ENCODE measurements at places on chromosomes 13 and 19.

DNA sequence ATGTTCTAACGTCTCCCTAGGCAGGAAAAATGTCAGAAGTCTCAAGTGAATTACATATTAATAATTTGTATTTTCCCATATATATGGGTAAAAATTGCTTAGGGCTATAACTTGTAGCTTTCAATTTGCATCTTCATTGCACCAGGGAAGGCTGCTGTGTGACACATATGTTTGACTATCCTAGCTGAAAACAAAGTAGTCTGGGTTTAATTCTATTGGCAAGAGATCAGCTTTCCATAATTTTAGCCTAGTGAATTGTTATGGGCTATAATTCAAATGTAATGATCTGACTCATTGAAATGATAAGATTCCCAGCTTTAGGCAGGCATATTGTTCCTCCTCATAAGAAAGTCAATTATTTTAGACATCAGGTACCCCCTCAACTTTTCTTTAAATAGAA, 553.1 kb downstream of the DCT start:
- no peak for DNase-seq

GRCh38 chr19:45981350-45981749, 7.7 kb upstream of the NOVA2 start:
- no peak for DNase-seq

GRCh38 chr19:2624537-2625091, 77.9 kb downstream of the GNG7 start:
- no peak for DNase-seq

DNA sequence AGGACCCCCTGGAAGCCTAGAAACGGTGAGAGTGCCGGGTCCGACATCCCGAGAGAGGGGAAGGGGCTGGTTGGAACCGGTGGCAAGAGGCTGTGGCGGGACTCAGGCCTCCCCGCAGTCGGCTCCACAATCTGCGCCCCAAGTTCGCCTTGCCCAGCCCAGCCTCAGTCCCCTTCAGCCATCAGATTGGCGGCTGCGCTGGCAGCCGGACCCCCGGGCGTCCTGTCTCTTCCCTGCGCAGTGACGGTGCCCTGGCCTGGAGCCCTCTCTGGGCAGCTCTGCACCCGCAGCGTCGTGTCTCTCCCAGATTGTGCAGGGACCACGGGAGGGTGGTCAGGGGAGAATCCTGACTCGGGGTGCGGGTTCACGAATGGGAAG, 315 bp downstream of the ZNF492 start:
- no peak for DNase-seq

- no peak for DNase-seq
Observed at GRCh38 chr13:55516610-55517009, 1624.1 kb upstream of the PRR20A start.

GRCh38 chr13:38346764-38347163, 2.9 kb upstream of the UFM1 start:
- DNase-seq, result no peak

DNA sequence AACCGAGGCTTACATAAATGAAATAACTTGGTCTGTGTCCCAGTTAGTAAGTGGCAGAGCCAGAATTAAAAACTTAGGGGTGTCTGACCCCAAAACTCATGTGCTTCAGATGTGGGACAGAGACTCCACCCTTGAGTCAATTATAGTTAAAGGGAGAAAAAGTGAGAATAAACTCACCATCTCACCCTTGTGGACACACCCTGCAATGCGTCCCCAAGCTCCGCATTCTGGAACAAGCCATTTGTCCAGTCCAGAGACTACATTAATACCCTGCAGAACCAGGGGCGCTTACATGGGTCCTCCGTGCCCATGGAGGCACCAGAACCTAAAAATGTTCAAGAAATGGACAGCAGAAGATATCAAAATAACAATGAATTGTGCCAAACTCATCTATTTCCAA, 207.0 kb upstream of the ZNF507 start:
- DNase-seq, result no peak

GRCh38 chr13:63855457-63856118, 2439.9 kb upstream of the PCDH20 start:
- no peak for DNase-seq

GRCh38 chr13:48494874-48495273, 38.0 kb downstream of the RCBTB2 start:
- DNase-seq, result no peak

- DNase-seq, result no peak
Observed at GRCh38 chr13:71632721-71633120, 234.3 kb downstream of the DACH1 start.

DNA sequence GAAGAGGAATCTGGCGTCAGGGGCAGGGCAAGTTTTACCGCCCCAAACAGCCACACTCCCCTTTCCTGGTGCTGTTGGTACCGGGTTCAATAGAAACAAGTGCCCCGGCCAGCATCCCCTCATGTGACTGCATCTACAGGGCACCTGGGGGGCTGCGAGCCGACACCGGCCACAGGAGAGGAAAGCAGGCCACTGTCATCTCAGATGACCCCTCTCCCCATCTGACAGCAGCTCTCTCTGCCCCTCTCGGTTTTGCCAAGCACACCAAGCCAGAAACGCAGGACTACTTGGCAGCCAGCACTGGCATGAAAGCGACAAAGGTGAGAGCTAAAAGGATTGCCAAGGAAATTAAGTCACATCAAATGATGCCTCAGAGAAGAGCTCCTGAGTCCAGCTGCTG, 37.1 kb downstream of the MLLT1 start:
- DNase-seq, result no peak

DNA sequence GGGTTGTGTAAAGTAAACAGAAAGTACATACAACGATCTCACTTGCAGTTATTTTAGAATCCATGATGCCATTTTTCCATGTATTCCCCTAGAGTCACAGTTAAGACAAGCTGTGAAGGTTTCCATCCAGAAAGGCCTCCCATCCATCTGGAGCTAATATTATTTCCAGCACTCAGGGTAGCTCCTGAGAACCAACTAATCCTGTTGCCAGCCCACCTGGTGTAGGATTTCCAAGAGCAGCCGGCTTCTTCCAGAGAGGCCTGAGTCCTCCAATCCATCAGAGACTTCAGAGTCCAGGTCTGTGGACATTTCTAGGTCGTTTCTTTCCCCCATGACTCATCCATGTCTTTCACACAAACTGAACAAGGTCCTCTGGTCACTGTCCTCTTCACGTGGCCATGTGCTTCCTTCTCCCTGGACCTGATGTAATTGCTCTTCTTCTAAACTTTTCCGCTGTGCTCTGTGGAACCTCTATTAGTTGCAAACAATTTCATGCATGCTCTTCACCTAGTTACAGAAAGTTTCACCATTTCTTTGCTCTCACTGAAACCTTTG, 270.3 kb upstream of the TMTC4 start:
- no peak for DNase-seq

DNA sequence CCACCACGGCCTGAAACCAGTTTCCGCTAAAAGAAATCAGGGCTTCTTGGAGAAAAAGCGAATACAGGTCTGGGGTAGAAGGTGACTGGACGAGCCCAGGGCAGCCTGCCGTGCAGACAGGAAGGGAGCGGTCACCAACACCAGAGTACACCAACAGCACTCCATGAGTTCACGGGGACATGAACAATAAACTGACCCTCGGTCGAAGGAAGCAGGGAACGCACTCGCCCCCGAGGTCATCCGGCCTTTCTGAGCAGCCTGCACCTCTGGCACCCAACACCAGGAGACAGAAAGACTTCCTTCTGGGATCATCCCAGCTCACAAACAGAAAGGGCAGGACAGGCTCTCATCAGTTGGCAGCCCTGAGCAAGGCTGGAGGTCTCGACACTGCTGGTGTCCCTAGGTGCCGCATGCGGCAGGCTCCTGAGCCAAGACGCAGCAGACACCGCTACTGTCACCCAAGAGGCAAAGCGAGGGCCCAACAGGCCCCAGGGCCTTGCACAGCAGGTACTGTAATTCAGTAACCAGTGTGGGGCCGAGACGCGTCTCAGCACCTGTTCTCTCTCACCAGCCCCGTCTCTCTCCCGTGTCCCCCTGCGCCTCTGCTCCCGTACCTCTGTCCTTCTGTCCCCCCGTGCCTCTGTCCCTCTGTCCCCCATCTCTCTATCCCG, 18.0 kb downstream of the DCUN1D2 start:
- DNase-seq, result no peak

- DNase-seq, result no peak
Observed at GRCh38 chr13:35347679-35348205, 128.7 kb downstream of the MAB21L1 start.

- no peak for DNase-seq
Observed at GRCh38 chr13:99119656-99120055, 81.0 kb upstream of the UBAC2 start.

GRCh38 chr13:47166336-47166735, 269.5 kb upstream of the HTR2A start:
- no peak for DNase-seq

DNA sequence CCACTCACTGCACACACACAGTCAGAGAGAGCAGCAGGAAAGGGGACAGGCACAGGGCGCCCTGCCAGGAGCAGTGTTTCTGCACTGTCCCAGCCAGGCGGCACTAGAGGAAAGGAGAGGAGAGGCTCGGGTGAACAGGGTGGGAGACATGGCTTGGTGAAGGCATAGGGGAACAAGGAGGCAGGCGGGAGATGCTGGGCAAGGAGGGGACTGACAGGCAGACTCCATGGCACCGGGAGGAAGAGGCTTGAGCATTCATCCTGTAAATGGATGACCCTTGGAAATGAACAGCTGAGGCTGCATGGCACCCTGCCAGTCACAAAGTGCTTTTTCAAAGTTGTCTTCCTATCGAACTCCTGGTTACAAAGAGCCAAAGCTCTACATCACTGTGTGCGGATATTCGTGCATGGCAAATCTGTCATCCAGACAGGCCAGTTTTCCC, 22.4 kb downstream of the MED26 start:
- DNase-seq, result no peak

- no peak for DNase-seq
Observed at GRCh38 chr19:16365300-16365996, 40.8 kb downstream of the KLF2 start.

DNA sequence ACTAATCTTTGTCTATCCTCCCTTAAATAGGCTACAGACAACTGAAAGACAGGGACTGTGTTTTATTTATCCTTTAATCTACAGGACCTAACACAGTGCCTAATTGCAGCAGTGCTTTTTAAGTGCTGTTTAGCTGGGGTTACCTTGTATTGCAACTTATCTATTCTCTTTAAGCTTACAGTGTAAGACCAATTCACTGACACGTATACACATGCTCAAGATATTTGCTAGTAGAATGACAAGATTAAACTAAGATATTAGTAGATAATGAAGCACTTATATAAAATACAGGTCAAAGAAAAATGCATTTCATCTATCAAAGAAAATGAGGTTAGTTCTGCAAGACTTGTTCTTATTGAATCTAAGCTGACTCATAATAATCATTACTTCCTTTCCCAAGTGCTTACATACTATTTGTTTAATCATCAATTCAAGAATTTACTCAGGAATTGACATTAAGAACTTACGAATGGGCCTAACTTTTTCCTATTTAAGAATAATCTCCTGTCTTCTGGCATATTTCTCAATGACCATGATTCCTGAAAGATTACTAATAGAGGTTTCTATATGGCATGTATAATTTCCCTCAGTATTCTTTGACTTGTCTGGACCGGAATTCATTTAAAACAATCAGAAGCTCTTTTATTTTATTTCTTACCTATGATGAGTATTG, 75.8 kb upstream of the MAB21L1 start:
- no peak for DNase-seq

DNA sequence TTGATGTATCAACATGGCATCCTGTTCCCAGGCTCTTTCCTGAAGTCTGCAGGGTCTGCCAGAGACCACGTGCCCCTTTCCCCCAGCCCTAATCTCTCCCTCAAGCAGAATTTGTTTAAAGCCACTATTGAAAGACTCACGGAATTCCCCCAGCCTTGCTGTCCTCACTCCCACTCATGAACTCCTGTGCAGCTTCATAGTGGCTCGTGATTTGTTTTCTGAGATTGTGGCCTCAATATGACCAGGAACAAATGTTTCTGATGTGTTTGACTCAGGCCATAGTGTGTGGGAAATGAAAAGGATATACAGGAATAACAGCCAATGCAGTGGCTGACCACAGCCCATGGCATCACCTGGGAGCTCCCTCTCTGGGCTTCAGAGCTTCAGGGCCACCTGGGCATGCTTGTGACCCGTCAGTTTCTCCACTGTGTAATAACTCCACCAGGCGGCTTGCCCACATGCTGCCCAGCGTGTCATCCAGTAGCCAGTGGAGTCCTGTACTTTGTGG, 8.1 kb upstream of the SERPINE3 start:
- no peak for DNase-seq

DNA sequence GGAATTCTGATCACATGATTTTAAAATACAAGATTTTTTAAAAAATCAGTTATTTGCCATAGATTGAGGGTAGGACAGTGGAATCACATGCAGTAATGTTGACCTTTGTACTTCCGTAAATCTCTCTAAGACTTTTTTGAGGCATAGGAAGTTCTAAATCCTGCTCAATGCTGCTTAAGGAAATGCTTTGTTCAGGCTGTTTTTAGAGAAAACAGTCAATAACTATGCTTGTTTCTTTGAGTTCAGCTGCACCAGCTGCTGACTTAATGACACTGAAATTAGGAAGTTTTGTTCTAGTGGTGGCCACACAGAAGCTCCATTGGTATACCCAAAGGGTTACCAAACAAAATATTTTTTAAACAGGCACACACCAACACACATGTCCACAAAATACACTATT, 60.9 kb downstream of the KLF12 start:
- no peak for DNase-seq

DNA sequence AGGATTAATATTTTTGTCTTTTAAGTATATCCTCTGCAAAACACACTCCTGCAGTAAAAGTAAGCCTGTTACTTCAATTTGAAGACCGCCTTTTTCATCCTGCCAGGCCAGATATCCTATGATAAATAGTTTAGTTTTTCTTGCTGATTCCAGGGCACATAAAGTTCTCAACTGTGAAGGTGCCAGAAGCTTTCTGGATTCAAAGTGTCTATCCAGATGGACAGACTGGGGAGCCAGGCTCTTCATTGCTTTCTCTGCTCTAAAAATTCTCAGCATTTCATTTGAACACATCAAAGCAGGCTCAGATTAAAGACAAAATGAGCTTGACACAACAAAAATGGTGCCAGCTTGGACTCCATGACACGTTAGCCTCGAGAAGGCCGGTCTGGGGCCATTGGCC, 53.6 kb upstream of the UBL3 start:
- no peak for DNase-seq

DNA sequence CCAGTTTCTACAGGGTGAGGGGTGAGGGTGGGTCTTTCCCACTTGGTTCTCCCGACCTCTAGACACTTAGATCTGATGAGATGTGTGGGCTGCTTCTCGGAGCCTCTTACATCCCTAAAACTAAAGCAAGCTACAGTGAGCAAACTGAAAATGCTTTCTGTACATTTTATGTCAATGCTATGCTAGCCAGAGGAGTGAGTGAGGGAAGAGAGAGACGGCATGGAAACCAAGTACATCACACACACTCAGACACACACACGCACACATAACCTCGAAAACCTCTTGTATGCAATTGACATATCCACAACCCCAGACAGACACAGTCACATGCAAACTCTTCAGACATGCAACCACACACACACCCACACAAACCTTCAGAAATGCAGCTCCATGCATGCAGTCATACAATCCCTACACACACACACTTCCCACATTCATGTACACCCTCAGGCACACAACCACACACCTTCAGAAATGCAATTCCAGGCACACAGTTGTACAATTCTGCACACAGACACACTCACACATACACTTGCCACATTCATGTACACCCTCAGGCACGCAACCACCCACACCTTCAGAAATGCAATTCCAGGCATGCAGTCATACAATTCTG, 1.4 kb downstream of the SLC1A6 start:
- DNase-seq, result no peak

- DNase-seq, result no peak
Observed at GRCh38 chr19:45791744-45792469, 738 bp downstream of the DMWD start.

Data from head of caudate nucleus (tissue), 42 donors.